ENCODE measurements at places on chromosomes 5 and 9. TPM values are rescaled to one million over a fixed set of nuclear protein-coding genes. Genes with fewer than 3 reads are reported as not detected.
A peak's percentile ranks its signal among the peaks of the same experiment; 100 is the strongest.

- DNase-seq: no peak
These were observed 485.9 kb upstream of the C9orf72 start for GRCh38 chr9:28059192-28059591.

DNA sequence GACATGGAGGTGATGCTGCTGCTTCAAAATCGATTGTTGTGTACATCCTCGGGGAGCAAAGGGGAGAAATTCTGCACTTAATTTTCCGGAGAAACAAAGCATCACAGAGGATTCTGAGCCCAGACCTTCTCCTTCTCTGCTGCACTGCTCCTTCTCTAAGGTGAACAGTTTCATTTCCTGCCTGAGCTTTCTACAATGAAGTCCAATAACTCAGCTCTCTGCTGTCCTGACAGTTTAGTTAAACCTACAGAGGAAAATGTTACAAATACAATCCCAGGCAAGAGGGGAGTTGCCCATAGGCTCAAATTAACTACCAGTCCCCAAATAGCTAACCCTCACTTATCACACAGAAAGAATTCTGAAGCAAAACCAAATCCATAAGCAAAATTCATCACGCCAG is 206.3 kb downstream of the EFNA5 start:
- DNase-seq: no peak

- no peak for DNase-seq
These were observed 306.6 kb upstream of the DMRT1 start for GRCh38 chr9:534886-535285.

DNA sequence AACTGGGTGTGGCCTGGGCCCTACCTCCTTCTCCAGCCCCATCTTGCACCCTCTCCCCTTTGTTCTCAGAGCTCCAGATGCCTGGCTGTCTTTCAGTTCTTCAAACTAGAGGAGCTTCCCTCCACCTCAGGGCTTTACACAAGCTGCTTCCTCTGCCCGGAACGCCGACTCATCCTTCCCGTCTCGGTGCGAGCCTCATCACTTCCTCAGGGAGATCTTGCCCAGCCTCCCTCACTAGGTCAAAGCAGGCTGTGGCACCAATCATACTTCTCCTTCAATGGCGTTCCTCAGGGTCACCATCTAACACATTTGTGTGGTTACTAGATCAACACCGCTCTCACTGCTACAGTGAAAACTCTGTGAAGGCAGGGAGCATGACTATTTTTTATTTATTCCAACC is 56.2 kb upstream of the ZSWIM6 start:
- DNase-seq: peak; percentile 15

DNA sequence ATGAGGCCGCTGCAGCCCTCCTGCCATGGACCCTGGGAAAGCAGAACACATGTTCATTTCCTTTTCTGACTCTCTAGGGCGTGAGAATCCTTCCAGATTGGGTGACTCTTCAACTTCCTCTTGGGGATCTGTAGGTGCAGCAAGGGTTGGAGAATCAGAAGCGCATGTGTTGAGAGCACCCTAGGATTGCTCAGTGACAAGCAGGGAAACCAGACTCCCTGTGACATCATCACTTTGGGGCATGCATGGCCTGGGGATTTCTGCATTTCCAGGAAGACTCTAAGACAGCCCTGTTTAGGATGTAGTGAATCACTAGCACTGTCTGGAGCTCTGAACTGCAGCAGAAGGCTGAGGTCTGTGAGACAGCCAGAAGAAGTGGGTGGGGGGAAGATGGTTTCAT is 15.1 kb upstream of the LCP2 start:
- DNase-seq: peak; percentile 82

DNA sequence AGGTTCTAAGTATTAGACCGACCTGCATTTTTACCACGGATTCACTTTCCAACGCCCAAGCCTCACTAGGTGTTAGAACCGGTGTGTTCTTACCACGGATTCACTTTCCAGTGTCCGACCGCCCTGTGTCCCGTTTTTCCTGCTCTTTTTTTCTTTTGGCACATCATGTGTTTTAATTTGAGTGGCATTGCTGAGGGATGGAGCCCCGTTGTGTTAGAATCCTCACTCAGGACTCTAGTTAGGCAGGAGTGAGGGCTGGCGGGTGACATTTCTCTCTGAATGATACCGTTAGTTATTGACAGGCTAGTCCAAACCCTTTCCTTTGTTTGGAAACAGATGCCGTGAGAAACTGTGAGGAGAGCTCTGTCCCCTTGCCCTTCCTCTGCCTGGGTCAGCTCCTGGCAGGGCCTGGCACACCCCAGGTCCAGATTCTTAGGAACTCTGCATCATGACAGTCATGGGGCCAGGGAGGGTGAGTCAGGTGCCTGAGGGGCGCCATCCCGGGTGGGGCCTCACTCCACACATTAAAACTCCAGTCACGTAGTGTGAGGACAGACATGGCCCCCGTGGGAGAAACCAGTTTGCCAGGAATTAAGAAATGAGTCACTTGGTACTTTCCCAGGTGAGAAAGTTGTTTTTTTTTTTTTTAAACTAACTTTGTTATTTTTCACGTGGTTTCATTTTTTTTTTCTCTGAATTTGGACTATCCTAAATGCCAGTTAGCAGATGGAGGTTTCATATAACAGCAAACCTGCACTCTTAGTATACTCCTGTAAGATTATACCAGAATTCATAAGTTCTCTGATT is 15.8 kb downstream of the EXOC3 start:
- peak; percentile 83 for DNase-seq

GRCh38 chr5:1502046-1502736 is 21.6 kb downstream of the LPCAT1 start:
- peak; percentile 62 for DNase-seq

GRCh38 chr9:129720865-129721545 is 31.8 kb downstream of the PTGES start:
- no peak for DNase-seq

- DNase-seq: no peak
These were observed 52.3 kb upstream of the CD180 start for GRCh38 chr5:67248703-67249589.

DNA sequence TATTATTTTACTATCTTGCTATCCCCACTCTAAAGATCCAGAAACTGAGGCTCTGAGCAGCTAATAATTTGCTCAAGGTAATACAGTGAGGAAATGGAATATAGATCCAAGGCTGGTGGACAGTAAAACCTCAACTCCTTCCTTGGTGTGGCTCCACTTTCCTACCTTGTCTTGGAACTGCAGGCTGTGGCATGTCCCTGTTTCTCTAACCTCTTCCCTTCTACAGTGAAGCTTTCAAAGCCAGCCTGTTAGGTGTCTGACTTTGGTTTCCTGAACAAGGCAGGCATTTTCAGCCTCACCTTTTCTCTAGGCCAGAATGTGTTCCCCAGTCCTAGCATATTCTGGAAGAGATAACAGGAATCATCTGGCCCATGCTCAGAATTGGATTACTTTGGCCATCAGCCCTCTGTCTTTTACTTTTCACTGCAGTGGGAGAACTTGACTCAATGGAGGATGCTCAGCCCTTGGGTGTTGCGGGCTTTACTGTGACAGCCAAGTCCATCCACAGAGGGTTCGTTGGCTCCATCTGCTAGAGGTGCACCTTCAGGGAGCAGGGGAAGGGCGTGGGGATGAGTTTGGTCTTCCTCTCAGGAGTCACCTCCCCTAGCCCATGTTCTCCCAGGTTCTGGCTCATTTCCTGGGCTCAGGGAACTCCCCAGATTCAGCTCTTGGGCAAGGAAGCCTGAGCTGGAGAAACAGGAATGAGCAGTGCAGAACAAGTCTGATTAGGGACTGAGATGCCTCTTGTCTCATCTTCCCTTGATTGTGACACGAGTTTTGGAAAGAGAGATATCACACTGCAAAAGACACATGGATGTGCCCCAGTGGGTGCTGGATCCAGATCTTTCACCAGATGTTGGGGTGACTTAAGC is 1.1 kb downstream of the NIPAL4 start:
- no peak for DNase-seq

GRCh38 chr5:6615034-6615815 is 17.6 kb downstream of the NSUN2 start:
- DNase-seq: no peak

DNA sequence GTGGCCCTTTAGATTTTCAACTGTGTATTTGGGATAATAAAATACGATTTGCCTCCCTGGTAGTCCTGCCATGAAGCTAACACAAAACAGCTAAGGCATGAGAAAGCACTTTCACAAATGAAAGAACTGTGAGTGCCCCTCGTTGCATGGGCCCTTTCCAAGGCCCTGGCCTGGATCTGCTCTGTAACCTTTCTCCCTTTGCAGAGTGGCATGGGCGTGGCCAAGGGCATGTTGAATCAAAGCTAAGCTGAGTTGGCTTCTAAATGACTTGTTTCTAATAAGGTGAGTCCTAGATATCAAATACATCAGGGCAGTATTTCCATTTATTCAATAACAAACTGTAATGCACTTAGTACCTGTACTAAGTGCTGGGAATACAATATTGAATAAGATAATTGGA is 78.7 kb upstream of the PTPN3 start:
- DNase-seq: no peak

DNA sequence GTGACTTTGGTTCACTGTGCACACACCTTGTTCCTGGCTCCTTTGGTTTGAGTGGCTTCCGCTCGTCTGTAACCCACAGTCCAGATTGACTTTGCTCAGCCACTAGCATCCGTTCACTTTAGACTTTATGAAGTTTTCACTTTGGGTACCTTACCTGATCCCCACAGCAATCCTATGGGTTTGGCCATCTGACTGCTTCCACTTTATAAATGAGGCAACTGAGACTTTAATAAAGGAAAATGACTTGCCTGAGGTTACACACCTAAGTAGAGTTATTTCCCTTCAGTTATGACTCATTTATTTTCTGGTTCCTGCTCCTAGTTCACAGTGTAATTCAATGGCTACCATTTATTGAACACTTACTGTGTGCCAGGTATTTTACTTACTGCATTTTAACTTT is 94.2 kb upstream of the SAP30L start:
- no peak for DNase-seq

DNA sequence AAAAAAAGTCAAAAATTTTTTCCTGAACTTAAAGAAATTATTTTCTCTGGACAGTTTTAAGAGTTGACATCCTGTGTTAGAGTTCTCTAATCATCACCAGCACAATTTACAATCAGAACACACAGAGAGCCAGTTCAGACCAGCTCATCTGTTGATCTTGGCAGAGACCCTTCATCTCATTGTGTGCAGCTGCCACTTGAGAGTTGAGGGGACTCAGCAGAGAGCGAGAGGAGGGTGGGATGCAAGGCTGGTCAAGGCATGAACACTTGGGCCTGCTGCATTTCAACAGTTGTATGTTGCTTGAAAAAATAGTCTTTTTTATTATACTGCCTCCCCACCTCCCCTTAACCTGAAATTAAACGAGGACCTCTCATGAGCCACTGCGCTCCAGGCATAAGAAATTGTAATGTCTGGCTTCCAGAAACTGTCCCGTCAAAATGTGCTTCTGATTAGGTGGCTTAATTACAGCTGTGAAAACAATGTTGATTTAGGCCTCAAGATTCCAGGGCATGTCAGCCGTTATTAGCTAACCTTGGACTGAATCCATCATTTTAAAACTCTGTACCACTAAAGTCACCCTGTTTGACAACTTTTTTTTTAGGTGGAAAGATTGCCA is 383.6 kb downstream of the CCDC171 start:
- no peak for DNase-seq

- no peak for DNase-seq
These were observed 5.1 kb downstream of the POU5F2 start for GRCh38 chr5:93736284-93736683.

DNA sequence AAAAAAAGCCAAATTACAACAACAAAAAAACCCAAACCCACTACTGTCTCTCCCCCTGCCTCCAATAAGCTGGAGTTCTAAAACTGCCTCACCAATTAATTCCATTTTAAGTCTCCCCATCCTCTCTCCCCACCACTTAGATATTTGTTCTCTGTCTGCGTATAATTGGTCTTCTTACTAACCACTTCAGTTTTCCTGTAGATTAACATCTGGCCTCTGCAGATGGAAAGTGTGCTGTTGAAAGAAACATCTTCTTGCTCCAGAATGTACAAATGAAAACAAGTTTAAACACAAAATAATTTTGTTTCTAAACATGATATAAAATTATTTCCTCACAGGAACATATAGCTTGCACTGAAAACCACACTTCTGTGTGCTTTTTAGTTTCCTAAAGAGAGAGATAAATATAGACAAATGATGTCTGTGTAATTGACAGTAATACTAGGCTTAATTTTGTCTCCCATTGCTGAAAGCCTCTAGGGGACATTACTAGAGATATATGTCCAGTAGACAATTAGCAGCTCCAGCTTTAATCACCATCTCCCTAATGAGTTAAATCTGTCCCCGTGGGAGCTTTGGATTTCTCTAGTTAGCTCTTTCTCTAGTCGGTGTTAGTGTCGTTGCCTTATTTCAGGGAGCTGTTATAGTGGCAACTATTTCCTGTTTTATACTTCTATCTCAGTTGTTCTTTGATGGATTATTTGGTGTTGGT is 164.0 kb downstream of the ARHGAP26 start:
- DNase-seq: no peak

- no peak for DNase-seq
These were observed 430 bp upstream of the MAPKAP1 start for GRCh38 chr9:125707472-125707804.

- DNase-seq: peak; percentile 31
These were observed 19.0 kb downstream of the GPR107 start for GRCh38 chr9:130072515-130073235.

DNA sequence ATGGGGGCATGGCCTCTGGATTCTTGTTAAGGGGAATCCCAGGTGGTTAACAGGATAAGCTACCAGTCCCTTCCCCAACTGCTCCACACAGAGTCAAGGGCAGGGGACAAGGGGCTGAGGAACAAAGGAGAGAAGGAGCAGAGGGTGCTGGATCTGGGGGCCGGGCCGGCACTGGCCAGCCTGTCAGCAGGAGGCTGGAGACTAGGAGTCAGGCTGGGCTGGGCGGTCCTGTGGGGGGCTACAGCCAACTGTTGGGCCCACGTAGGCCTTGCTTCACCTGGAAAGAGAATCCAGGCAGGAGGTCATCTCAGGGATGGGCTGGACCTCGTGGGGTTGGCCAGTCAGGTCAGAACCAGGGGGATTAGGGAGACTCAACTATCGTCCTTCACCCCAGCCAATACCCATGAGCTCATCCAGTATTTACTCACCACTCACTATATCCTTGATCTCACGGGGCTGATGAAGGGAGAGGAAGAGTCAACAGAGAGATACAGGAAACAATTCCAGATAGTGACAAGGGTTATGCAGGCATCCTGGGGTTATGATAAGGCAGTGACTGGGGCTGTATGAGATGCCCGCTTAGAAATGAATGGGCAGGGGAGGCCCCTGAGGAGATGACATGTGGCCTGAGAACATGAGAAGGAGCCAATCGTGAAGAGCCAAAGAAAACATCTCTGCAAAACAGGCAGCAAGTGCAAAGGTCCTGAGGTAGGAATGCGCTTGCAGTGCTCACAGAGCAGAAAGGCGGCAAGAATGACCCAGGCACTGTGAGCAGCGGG is 47.9 kb upstream of the SLC25A51 start:
- no peak for DNase-seq

Gene GALNT12
- 14.3 TPM for total RNA-seq

Gene LCP2
- total RNA-seq: 243 TPM

Gene FGFR4
- 1.3 TPM for total RNA-seq

Gene SH3TC2
- not detected for total RNA-seq

Gene GCNT1
- total RNA-seq: 4.9 TPM

Gene ORM1
- not detected for total RNA-seq

Gene CDH12
- total RNA-seq: not detected

Gene SLC34A1
- 0.29 TPM for total RNA-seq

All from activated CD8-positive, alpha-beta T cell treated with anti-CD3 and anti-CD28 coated beads for 36 hours (primary cell).